ENCODE measurements at places on chromosomes 13 and 19. TPM values are rescaled to one million over a fixed set of nuclear protein-coding genes. Genes with fewer than 3 reads are reported as not detected.

DNA sequence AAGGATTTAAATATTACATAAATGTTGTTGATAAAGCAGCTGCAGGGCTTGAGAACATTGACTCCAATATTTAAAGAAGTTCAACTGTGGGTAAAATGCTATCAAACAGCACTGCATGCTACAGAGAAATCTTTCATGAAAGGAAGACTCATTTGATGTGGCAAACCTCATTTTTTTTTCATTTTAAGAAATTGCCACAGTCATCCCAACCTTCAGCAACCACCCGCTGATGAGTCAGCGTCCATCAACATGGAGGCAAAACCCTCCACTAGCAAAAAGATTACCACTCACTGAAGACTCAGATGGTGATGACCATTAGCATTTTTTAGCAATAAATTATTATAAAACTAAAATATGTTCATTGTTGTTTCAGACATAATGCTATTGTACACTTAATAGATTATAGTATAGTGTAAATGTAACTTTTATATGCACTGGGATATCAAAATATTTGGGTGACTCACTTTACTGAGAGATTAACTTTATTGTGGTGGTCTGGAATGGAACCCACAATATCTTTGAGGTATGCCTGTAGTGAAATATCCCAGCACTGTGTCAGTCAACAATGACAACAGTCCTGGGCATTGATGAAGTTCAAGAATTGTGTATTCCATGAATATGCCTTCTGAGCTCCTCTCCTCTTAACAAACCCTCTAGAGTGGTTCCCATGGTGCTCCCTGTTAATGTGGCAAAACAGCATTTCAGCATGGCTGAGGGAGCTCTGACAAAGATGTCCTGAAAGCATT, 52.4 kb upstream of the SOX21 start:
- H3K36me3 ChIP-seq = no peaks in the 10 kb centered on the region
- no peak overlapping the region for H3K4me3 ChIP-seq
- H3K27me3 ChIP-seq = no peaks in the 10 kb centered on the region
- DNase-seq = no peak
- no peak overlapping the region for H3K27ac ChIP-seq

DNA sequence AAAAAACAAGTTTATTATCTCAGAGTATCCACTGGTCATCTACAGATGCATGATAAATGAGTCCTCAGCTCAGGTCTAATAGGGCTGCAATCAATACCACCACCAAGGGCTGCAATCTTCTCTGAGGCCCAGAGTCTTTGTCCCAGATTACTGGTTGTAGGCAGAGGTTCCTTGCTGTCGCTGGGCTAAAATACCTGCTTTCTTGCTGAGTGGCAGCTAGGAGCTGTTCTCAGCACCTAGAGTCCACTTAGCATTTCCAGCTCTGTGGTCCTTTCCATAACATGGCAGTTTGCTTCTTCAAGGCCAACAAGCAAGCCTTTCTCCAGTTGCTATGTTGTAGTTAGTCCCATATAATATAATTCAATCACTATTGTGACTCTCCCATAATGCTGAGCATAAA, 351.3 kb downstream of the SLITRK1 start:
- H3K4me1 ChIP-seq = no peaks in the 10 kb centered on the region
- H3K36me3 ChIP-seq = no peaks in the 10 kb centered on the region
- H3K27ac ChIP-seq = no peak overlapping the region
- no peak for DNase-seq

GRCh38 chr19:3163230-3163886, 15.2 kb upstream of the S1PR4 start:
- H3K4me1 ChIP-seq = no peaks in the 10 kb centered on the region
- no peak overlapping the region for H3K4me3 ChIP-seq
- no peaks in the 10 kb centered on the region for H3K36me3 ChIP-seq
- no peaks in the 10 kb centered on the region for H3K27me3 ChIP-seq
- no peak for DNase-seq

Gene APLP1
- total RNA-seq = 33.6 TPM

Gene ZNF615
- total RNA-seq = 10.8 TPM

- H3K36me3 ChIP-seq = no peaks in the 10 kb centered on the region
- no peak for DNase-seq
- H3K27ac ChIP-seq = no peak overlapping the region
- H3K4me3 ChIP-seq = no peak overlapping the region
- no peaks in the 10 kb centered on the region for H3K27me3 ChIP-seq
Observed at GRCh38 chr13:74229242-74229641, 95.0 kb upstream of the KLF12 start.

DNA sequence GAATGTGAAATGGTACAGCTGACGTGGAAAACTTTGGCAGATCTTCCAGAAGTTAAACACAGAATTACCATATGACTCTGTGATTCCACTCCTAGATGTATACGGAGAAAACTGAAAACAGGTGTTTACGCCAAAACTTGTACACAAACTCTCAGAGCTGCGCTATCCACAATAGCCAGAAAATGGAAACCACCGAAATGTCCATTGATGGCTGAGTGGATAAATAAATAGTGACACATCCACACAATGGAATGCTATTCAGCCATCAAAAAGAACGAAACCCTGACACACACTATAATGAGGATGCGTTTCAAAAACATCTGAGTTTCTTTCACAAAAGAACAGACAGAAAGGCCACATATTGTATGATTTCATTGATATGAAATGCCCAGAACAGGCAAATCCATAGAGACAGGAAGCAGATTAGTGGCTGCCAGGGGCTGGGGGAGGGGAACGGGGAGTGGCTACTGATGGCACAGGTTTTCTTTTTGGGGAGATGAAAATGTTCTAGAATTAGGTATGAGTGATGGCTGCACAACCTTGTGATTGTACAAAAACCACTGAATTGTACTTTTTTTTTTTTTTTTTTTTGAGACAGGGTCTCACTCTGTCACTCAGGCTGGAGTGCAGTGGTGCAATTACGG, 33.0 kb downstream of the IL12RB1 start:
- H3K27ac ChIP-seq = peak overlapping the region; percentile 46
- DNase-seq = no peak
- H3K36me3 ChIP-seq = no peaks in the 10 kb centered on the region

DNA sequence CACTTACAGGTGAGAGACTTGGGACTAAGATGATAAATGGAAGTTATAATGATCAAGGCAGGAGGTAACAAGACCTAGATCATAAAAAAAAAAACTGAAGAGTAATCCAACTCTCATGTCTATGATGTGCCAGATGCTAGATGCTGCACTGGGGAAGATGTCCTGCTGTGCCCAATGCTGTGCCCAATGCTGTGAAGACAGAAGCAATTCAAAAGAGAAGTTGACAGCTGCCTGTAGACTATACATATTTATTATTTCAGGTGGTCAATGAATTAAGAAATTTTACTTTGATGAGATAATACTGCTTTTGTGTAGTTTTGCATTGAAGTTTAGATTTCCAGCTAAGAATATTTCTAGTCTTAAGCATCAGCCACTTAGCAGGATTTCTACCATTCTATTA, 21.5 kb downstream of the VWA8 start:
- no peaks in the 10 kb centered on the region for H3K36me3 ChIP-seq
- no peak overlapping the region for H3K4me3 ChIP-seq
- no peaks in the 10 kb centered on the region for H3K27me3 ChIP-seq
- no peak for DNase-seq

DNA sequence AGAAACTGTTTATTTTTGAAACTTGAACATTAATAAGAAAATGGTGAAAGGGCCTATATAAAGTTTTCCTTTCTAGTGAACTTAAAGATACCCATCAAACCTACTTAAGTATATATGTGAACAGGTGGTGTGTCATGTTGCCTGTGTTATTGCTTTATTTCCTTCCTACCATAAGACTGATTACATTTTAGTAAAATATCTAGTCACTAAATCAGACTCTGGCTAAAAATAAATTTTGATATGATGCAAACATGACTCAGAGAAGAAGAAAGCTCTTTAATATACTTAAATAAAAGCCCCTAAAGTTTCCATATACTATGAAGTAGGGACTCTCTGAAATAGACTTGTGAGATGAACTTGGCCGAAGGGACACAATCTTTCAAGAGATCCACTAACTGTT, 35.1 kb upstream of the FBXL3 start:
- no peaks in the 10 kb centered on the region for H3K4me1 ChIP-seq
- peaks cover 28% of the 10 kb centered on the region for H3K36me3 ChIP-seq
- DNase-seq = no peak

DNA sequence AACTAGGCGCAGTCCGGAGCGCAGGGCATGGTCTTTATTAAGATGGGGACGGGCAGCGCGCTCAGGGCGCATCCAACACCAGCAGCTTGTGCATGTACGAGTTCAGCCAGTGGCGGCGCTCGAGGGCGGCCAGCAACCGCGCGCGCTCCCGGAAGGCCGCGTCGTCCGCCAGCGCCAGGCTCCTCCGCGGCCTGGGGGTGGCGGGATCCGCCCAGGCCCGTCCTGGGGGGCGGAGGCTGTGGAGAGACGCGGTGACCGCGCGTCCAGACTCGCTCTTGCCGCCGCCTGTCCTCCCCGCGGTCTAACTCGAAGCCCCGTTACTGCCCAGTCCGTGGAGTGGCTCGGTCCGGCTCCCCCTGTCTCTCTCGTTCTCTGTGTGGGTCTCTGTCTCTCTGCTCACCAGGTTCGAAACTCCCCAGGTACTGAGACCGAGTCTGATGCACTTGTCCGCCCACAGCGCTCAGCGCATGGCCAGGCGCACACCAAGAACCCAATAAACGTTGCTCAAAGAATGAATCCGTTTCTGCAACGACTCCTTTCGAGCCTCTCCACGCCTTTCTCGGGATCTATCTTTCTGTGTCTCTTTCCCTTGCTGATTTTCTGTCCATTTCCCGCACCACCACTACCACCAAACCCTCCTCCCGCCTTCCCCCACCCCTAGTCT, 702 bp downstream of the PTH2 start:
- no peaks in the 10 kb centered on the region for H3K36me3 ChIP-seq
- no peak overlapping the region for H3K27ac ChIP-seq
- peak overlapping the region; percentile 35 for H3K4me3 ChIP-seq
- no peak for DNase-seq
- H3K4me1 ChIP-seq = peaks cover 32% of the 10 kb centered on the region
- peaks cover 41% of the 10 kb centered on the region for H3K27me3 ChIP-seq

DNA sequence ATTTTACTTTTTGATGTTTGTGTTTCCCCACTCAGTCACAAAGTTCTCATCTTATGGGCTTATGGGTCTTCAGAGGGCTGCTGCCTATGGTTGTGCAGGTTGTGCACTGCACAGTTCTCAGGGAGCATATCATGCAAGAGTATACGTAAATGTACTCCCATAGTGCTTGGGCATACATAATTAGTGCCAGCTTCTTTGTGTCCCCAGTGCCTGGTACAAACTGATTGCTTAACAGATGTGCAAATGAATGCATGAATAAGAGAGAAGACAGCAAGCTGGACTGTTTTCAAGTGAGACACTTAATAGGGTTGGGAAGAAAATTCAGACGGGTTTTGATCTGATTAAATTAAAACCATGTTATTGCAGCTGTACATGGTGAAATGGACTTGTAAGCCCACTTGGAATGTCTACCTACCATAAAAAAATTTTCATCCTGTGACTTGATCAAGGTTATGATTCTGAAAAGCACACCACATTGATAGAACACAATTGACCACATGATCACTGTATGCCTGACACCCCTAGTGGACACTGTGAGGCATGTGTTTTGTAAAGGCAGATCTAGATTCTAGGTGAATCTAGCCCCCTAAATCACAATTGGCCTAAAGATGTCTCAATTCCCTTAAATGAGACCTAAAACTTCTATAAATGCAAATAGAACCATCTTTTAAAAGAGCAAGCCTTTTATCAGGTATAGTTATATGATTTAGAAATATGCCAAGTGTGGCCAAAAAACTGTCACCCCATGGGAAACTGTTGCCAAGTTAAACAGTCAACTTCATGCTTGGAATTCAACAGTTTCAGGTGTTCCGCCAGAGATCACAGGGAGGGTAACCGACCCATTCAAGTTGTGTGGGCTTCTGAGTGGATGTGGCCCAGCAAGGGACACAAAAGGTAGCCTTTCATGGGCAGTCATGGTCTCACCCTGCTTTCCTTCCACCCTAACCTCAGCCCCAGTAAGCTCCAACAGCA, 27.9 kb downstream of the FAM124A start:
- DNase-seq = no peak
- peak overlapping the region; percentile 2 for H3K27ac ChIP-seq
- no peak overlapping the region for H3K4me3 ChIP-seq
- no peaks in the 10 kb centered on the region for H3K27me3 ChIP-seq

Gene TPTE2
- not detected for total RNA-seq

Gene ZNF540
- 2.6 TPM for total RNA-seq

DNA sequence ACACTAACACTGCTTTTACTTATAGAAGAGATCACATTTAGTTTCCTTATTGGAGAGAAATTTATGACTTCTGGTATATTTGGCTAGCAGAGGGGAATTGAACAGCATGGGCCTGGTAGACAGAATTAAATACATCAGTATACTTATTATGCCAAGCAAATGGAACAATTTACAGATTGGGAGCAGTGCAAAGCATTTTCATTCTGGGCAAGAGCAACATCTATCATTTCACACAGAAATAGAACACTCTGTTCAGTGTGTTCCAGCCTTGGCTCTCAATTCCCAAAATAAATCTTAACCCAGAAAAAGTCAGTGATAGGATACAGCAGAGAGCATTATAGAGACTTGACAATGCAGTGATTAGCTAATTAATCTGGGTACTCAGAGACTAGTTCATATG, 604.0 kb upstream of the SLITRK6 start:
- H3K4me3 ChIP-seq = no peak overlapping the region
- H3K27me3 ChIP-seq = no peaks in the 10 kb centered on the region
- H3K36me3 ChIP-seq = no peaks in the 10 kb centered on the region
- DNase-seq = no peak

DNA sequence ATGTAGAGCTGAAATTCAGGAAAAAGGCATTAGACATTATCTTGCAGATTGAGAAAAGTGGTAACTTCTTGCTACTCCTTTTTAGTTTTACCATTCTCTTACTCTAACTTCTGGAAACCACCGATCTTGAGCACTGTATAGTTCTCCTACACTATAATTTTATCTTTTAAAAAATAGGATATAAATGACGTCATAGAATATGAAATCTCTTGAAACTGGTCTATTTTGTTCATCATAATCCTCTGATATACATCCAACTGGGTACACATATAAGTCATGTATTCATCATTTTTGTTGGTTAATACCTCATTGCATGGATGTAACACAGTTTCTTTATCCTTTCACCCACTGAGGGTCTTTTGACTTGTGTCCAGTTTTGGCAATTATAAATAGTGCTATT, 629.9 kb upstream of the PRR20A start:
- H3K27ac ChIP-seq = no peak overlapping the region
- H3K36me3 ChIP-seq = no peaks in the 10 kb centered on the region
- H3K4me3 ChIP-seq = no peak overlapping the region
- H3K27me3 ChIP-seq = no peaks in the 10 kb centered on the region

Measured in right atrium auricular region (tissue), 2 donors.